ENCODE measurements at places on chromosomes 16 and 17.
A peak's percentile ranks its signal among the peaks of the same experiment; 100 is the strongest.

GRCh38 chr17:58310511-58311428 is 17.8 kb downstream of the TSPOAP1 start:
- no peak for DNase-seq

DNA sequence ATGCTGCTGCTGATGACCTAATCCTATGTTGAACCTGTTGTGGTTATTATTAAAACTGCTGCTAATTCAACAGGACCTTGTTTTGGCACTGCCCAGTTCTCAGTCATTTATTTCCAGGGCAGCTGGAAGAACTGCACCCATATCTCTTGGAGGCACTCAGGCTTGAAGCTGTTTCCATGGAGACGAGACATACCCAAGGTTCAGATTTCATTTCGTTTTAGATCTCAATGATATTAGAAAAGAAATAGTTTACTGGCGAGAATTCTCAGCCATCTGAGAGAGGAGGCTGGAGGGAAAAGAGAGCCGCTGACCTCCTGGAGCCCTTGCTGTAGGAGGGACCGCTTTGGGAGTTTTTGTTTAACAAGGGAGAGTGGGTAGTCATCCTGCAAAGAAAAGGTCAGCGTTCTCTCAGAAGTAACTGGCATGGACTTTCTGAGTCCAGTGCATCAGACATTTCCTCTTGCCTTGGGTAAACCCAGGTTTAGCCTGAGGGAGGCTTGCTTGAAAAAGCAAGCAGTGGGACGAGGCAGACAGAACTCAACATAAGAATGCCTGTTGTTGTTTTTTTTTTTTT is 75.4 kb downstream of the YPEL2 start:
- no peak for DNase-seq

- no peak for DNase-seq
Observed at GRCh38 chr16:73775841-73776388, 520.7 kb upstream of the PSMD7 start.

DNA sequence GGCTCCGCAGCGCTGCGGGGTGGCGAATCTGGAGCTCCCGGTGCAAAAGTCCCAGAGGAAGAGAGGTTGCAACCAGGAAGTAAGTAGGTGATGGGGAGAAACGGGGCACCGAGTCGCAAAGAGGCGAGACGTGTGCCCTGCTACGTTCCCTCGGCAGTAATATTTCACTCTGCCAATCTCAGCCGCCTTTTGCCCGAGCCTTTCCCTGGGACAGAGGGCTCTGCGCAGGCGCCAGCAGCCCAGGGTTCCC is at the start of gene NR1D1:
TSS of gene NR1D1 (minus strand) at position 171 of the 250 bp plus-strand sequence. CDS start 495 bp downstream, outside the sequence.
- DNase-seq: no peak

- DNase-seq: no peak
Observed at GRCh38 chr17:68969101-68969500, 13.9 kb upstream of the ABCA8 start.

DNA sequence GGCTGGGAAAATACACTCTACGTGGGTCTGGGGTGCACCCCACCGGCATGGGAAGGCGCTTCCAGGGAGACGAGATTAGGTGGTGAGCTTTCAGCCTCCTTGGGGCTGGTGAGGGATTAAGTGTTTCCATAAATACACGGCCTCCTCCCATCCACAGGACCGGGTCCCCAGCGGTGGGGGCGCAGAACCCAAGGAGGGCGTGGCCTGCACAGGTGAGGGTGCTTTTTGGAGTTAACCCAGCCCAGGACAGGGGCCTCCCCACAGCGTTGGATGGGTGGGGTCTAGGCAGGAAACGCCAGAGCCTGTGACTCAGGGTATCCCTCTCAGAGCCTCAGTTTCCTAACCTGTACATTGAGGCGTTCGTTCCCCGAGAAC is 1.1 kb downstream of the C16orf74 start:
- no peak for DNase-seq

DNA sequence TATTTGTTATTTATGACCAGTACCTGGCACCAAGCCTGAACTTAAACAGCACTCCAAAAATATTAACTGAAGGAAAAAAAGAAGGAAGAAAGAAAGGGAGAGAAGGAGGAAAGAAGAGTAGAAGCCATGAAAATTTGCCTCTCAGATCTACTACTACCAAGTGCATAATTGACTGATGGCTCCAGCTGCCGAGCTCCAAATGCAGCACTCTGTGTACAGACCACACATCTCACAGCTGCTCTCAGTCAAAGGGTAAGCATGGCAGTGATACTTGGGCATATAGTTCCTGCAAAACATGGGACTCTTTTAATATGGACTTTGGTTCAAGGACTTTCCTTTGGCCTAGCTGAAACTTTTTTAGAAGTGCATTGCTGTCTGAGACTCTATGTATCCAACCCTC is 44.0 kb upstream of the NOG start:
- no peak for DNase-seq

- no peak for DNase-seq
Observed at GRCh38 chr16:88966986-88967829, 9.8 kb downstream of the CBFA2T3 start.

DNA sequence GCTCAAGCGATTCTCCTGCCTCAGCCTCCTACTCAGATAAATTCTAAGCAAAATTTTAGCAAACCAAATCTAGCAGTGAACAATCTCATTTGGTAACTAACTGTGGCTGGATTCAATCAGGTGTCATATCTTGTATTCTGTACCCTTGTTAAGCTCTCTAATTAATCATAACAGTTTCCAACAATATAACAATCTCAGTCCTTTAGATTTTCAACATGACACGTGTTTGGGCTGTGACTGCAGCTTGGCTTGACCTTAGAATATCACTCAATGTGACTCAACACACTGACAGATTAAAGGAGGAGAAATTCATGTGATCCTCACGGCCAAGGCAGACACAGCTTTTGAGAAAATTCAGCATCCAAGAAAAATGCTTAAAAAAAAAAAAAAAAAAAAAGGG is 133.6 kb downstream of the BANP start:
- DNase-seq: no peak

DNA sequence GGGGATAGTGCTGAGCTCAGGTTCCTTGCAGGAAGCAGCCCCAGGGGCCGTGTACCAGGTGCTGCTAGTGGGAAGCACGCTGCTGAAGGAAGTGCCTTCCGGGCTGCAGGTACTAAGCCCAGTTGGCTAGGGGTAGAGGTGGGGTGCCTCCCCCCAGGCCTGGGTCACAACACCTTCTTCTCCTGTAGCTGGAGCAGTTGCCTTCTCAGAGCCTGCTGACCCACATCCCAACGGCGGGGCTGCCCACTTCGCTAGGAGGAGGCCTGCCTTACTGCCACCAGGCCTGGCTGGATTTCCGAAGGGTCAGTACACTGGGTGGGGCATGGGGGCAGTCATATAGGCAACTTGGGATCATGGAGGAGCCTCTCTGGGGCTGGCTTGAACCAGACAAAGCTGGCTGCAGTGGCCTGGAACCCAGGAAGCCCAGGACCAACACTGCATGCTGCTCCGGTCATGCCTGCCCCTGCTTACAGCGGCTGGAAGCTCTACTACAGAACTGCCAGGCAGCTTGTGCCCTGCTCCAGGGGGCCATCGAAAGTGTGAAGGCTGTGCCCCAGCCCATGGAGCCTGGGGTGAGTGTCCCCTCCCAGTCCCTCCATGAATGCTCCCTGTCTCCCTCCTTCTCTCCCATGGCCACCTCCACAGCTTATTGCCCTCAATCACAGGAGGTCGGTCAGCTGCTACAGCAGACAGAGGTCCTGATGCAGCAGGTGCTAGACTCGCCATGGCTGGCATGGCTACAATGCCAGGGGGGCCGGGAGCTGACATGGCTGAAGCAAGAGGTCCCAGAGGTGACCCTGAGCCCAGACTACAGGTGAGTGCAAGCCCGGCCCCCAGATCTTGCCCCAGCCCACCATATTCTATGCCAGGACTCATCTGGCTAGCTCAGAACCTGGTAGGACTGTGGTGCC is 2.5 kb downstream of the PLEKHG4 start:
- DNase-seq: no peak

DNA sequence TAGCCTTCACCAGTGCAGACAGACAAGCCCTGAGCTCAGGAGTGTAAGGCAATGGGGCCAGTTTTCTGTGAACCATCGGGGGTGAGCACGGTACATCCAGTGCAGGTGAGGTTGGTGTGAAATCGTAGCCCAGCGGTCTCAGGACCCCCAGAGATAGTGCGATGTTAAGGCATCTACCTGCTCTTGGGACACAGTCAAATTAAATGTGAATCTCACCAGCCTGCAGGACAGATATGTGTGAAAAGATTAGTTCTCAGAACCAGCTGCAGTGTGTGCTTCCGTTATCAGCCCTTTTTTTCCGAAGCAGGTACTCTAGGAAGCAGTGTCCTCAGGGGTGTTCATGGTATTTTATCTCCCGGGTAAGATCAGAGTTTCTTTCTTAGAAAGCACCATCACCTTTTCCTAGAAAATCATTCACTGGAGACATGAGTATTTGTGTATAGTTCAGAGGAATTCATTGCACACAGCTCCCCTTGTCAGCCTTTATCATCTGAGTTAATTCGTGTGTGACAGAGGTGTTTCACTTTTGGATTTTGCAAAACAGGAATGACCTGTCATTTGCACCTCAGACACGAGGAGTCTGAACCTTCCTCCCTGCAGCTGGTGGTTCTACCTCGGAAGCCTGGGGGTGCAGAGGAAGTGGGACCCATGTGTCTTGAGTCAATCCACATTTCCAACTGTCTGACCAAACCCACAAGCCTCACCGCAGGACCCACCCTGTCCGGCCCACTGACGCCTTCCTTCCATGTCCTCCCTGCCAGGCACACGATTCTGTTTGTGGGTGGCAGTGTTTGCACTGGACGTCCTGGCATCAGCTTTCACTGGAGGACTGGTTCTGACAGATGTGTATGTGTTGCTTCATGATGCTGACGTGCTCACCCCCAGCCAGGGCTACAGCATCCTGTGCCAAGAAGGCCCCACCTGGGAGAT is 107.8 kb downstream of the CLEC16A start:
- DNase-seq: peak; percentile 91

DNA sequence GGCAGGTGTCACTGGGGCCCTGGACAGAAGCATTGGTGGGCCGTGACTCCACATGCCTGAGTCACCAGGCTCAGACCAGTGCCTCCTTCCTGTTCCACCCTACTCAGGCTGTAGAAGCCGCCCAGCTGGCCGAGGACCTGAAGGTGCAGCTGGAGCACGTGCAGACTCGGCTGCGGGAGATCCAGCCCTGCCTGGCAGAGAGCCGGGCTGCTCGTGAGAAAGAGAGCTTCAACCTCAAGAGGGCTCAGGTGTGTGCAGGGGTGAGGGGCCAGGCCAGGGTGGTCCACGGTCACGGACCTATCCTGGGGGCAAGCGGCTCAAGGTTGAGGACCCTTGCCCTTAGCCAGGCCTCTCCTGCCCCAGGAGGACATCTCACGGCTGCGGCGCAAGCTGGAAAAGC is 9.6 kb downstream of the RNF40 start:
- no peak for DNase-seq
